H1 (cell line): ENCODE measurements at places on chromosomes 7 and 10.

GRCh38 chr7:92641921-92642511 is 51.8 kb upstream of the FAM133B start:
- DNase-seq = no peak

GRCh38 chr7:136783934-136784333 is 84.5 kb upstream of the CHRM2 start:
- no peak for DNase-seq

DNA sequence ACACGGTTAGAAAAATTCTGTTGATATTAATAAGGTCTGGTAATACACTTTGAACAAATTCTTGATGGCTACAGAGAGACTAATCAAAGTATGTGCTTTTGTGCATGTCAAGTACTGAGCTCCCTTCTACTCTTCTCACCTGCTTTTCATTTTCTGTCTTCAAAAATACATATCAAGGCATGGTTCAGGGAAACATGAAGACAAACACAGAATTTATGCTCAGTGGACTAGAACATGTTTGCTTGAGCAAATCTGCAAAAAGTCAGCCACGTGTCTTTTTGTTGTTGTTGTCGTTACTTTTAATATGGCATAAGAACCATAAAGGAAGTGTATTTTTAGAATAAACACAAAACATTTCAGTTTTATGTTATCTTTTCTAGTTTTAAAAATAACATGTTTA is 21.9 kb downstream of the CDK13 start:
- DNase-seq = no peak

GRCh38 chr10:28326516-28327490 is 23.9 kb upstream of the MPP7 start:
- no peak for DNase-seq

DNA sequence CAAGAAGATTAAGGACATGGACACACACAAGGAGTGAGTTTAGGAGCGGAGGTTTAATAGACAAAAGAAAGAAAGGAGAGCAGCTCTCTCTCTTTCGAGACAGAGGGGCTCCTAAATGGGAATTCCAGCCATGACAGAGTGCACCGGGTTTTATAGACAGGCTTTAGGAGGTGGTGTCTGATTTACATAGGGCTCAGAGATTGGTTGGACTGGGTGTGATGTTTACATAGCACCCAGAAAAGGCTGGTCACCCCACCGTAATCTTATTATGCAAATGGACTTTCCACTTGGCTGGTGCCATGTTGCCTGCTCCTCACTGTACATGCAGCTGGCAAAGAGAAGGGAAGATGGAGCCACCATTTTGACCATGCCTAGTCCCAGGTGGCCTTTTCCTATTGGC is 28.4 kb upstream of the MRC1 start:
- DNase-seq = no peak

GRCh38 chr7:35712563-35713226 is 17.8 kb upstream of the HERPUD2 start:
- no peak for DNase-seq

- peak; percentile 56 for DNase-seq
Measured at GRCh38 chr10:13078912-13079775, 20.8 kb upstream of the OPTN start.

DNA sequence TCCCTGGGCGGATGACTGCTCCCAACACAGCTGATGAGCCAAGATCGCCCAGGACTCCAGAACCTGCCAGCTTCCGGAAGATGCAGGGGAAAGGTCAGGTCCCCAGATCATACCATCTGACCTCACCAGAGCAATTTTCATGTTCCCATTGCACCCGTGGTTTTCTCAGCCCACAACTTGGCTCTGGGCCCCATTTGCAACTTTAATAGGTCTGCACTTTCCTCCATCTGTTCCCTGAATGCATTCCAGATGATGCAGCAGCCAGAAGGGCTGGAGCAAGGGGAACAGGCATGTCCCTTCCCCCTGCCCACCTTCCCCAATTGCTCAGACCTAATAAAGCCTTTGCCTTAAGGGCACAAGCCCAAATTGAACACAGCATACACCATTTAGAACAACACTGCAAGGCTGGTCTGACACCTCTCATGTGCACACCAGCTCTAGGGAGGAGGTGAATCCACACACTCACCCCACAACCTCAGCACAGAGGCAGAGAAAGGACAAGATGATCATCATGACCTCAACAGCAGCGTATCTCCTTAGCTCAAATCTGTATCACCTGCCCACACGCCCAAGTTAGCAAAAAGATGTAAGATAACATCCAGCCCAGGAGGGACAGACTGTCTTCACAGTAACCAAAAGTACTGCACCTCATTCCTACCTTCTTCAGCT is 87.5 kb downstream of the PLXNA4 start:
- DNase-seq = no peak

GRCh38 chr10:118798231-118798662 is 43.5 kb upstream of the CACUL1 start:
- DNase-seq = no peak

DNA sequence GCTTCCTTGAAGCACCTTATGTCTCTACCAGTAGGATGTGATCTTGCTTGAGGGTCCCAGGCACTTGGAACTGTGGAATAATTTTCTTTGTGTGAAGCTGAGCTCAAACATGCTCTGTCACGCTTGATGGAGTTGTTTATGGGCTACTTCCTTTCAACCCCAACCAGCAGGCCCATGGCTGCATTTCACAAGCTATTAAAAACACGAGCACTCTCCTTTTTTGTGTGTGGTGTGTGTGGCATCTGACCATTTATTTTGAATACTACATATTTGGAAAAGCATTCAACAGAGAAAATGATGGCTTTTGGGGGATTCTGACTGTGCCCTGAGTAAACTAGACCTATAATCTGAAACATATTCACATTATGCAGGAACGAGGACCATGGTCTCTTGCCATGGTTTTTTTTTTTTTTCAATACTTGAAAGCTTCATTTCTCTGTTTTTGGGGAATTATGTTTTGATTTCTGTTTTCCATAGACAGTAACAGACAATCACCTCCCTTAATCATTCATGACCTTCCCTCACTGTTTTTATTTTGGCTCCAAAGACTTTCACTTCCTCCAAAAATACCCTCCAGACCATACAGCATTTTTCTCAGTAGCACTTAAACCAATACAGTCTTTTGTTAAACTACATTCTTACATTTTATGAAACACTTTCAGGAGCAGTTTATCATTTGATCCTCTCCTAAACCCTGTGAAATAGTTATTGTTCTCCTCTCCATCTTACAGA is 233.6 kb upstream of the BMPER start:
- no peak for DNase-seq

- DNase-seq = no peak
Measured at GRCh38 chr10:95397747-95398146, 106.9 kb upstream of the PDLIM1 start.

- no peak for DNase-seq
Measured at GRCh38 chr10:34031400-34031799, 696.9 kb upstream of the NRP1 start.

- no peak for DNase-seq
Measured at GRCh38 chr10:43360086-43360485, 11.3 kb upstream of the FXYD4 start.

- DNase-seq = no peak
Measured at GRCh38 chr7:17946591-17946990, 6.3 kb upstream of the SNX13 start.

- no peak for DNase-seq
Measured at GRCh38 chr10:119365773-119366599, 158.6 kb downstream of the GRK5 start.

DNA sequence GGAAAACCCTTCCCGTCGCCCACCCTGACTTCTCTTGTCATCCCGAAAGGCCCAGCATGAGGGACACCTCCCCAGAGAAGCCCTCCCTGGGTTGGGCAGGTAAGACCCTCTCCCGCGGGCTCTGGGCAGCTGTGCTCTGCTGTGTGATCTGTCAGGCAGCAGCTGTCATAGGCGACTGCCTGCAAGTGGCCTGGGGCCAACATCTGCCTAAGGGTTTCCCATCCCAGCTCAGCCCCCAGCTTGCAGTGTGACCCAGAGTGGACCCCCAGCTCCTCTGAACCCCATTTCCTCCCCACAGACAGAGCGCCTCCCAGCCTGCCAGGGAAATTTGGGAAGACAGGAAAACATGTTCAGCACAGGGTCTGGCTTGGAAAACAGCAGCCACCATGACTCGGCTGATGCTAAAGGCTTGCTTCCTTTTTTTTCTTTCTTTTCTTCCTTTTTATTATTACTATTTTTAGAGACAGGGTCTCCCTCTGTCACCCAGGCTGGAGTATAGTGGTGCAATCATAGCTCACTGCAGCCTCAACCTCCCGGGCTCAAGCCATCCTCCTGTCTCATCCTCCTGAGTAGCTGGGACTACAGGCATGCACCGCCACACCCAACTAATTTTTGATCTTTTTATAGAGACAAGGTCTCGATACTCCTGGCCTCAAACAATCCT is 18.3 kb upstream of the TNRC18 start:
- DNase-seq = no peak

- DNase-seq = no peak
Measured at GRCh38 chr7:121563177-121563576, 167.1 kb upstream of the FAM3C start.

DNA sequence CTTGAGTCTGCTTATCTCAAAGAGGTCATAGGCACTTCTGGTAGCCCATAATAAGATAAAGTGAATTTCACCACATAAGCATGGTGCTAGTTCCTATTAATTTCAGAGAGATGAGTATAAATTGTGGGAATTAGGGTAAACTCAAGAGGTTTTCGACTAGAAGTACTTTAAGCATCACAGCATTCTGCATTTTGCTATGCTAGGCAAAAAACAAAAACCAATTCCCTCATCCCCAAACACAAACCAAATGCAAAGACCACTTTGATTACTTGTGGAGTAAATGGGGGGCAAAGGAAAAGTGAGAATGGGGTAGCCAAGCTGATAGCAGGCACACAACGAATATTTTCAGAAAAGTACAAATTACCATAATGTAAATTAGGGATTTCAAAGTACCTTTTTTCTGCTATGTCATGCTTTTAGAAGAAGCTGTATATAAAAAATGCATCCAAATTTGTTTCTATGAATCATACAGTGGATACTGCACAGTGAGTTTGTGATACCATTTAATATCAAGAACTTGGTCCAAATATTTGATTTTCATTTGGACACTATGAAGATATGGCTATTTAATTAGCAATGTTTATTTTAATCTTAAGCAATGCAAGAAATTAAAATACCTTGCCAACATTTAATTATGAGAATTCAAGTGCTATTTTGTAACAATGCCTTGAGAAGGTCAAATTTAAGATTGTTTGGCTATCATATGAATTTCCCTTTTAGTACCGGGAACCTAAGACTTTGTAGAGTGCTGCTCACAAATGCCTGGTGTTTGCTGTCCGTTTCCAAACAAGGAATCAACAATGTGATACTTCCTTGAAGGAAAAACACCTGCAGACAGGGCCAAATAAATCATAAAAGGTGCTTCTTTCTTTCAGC is 455.5 kb downstream of the PHTF2 start:
- DNase-seq = no peak

DNA sequence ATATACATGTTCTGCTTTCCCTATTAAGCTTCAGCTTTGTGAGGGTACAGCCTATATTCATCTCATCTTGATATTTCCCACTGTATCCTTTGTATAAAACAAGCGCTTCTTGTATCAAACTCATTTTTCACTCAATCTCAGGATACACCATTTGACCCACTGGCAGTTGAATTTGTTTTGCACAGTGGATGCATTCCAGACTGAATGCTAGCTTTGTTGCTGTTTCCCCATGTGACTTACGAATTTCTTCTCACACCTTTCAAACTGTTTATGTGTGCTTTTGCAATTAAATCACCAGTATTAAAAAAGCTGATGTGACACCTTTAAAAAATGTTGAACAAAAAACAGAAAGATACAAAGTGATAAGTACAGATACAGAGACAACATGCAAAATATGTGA is 180.9 kb downstream of the ZNF438 start:
- DNase-seq = no peak

GRCh38 chr7:157527686-157528085 is 190.9 kb downstream of the DNAJB6 start:
- no peak for DNase-seq

DNA sequence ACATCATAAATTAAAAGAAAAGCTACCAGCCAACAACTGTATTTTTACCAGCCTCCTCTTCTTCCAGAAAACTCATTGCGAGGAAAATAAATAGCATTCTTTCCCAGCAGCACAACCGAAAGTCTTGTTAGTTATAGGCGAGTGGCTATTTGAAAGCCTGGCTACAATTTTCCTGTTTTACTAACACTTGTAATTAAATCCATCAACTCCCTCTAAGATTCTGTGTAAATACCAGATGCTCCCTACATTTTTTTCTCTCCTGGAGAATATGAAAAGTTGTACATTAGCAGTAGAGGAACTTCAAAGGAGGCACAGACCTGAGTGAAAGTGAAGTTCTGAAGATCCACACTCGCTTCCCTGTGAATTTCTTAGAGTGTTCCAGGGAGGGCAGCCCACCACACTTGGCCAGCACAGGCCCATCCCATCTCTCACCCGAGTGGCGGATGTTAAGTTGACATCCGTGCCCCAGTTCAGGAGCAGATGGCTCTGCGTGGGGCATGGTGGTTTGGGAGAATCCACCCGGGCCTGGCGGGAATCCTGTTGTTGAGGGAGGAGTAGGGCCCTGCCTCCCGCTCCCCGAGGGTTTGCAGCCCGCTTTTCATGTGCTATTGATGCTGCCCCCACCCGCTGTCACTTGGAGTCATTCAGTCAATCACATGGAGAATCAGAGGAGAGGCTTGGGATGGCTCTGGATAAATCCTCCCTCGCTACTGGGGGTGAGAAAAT is 451.0 kb upstream of the GALNT17 start:
- peak; percentile 54 for DNase-seq

- no peak for DNase-seq
Measured at GRCh38 chr10:36872702-36873393, 252.6 kb upstream of the ANKRD30A start.

DNA sequence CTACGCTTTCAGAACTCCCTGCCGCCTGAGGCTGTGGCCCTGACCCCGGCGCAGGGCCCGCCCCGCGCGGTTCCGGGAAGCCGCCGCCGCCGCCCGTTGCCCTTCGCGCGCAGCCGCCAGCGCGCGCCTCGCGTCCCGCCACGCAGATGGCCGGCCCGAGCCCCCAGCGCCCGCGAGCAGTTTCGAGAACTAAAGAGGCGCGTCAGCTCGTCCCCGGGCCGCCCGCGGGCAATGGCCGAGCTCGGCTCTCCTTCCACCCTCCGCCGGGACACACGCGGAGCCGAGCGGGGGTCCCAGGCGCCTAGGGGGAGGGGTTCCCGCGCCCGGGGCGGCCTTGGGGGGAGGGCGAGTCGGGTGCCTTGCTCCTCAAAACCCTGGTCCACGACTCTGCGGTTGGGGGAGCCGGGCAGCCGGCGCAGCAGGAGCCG is 1.8 kb downstream of the HNRNPF start:
- DNase-seq = no peak

DNA sequence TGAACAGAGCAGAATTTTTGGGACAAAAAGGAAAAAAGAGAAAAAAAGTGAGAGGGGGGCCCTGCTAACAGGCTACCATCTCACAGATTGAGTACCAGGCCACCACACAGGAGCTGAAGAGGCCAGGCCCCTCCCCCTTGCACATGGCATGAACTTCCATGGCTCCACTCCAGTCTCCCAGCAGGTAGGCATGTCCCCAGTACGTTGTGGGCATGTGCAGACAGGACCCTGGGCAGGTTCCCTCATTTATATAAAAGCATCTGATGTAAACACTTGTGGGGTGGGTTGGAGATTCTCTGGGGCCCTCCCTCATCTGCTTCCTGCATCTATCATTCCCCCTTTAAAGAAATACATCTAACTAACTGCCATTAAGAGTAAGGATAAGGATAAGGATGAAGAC is 45.0 kb upstream of the AKR1C1 start:
- DNase-seq = no peak
